Cerebellar nuclear complex (tissue), 1 donor: ENCODE measurements at places on chromosomes 3 and 15.

- DNase-seq = no peak
These were observed 75.0 kb upstream of the MBNL1 start for GRCh38 chr3:152193673-152194267.

DNA sequence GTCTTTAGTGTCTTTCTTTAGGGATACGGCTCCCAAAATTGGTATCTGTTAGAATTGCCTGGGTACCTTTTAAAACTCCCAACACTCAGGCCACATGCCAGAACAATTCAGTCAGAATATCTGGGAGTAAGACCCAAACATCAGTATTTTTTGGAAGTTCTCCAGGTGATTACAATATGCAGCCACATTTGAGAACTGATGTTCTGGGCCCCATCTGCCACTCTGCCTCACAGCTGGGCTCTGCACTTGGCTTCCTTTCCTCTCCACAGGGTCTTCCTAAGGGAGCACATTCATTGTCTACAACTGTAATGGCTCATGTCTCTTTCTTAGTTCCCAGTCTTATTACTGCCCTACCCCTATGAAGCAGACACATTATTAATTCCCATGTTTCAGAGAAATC is 394.5 kb downstream of the MFSD1 start:
- DNase-seq = no peak

DNA sequence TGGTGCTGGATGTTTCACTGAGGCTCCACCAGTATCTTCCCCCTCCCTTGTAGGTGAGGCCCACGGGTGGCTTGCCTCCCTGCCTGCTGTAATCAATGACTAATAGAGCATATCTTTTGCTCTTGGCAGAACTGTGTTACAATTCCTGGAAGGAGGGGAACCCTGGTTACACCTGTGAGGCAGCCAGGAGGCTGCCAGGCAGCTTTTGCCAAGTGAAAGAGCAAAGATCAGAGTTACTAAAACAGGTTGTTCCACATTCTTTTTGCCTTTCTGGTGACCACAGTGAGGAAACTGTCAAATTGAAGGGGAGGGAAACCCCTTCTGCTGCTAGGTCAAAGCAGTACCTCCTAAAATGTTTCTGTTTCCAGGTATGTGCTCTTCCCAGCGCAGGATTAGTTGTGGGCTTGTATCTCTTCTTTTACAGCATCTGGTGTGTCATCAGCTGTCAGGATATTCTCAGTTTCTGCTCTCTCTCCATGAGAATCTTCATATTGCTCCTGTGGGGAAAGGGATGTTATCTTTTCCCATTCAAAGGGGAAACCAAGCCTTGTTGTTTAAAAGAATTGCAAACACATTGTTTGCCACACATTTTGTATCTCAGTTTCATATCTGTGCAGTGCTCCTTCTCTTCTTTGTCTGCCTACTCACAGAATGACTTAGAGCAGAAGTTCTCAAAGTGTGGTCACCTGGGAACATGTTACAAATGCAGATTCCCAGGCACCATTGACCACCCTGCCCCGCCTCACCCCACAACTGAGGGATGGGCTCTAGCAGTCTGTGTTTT is 137.4 kb upstream of the UMPS start:
- no peak for DNase-seq

DNA sequence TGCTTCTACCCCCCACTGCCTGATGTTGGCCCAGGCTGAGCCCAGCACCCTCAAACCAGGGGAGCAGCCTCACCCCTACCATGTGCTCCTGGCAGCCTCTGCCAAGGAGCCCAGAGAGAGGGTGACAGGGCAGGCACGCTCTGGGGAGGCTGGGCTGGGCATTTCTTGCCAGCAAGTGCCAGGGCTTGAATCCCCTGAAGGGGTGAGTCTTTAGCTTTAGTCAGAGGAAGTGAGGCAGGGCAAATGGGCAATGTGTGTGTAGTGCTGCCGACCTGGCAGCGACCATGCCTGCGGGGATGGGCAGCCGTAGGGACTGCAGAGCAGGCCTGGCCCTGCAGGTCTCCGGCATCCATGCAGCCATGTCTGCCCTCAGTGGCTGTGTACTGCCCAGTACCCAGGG is 18.1 kb downstream of the DUSP7 start:
- DNase-seq = no peak

GRCh38 chr15:35751413-35752133 is 205.6 kb upstream of the DPH6 start:
- DNase-seq = no peak

- no peak for DNase-seq
These were observed 1.3 kb downstream of the GATM start for GRCh38 chr15:45376967-45377608.

- no peak for DNase-seq
These were observed 45.4 kb downstream of the TMCO5A start for GRCh38 chr15:37979671-37980409.

DNA sequence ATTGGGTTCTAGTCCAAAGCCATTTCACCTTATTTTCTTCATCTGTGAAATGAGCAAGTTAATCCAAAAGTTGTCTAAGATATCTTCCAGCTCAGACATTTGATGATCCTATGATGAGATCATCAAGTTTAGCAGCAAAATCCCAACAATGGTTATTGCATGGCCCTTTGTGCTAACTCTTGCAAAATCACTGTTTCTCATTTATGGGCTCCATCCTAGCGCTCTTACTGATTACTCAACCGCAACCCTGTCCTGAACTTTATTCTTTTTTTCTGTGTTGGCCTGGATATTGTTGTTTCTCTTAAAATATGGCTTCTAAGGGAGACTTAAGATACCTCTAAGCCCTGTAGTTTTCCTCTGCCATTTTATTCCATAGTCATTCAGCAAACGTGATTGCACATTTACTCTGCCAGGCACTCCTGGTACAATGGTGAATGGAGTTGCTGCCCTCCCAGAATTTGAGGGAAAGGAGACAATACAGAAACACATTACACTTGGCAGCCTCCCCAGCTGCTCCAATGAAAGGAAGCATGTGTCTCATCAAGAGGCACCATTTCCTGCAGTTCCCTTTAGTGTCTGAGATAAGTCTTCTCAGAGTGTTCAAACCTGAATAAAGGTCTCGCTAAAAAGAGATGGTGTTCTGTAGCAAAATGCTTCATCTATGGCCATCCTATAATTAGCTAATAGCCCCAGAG is 4.4 kb downstream of the GXYLT2 start:
- DNase-seq = no peak

GRCh38 chr3:143119974-143120715 is 574 bp downstream of the CHST2 start:
- DNase-seq = no peak

DNA sequence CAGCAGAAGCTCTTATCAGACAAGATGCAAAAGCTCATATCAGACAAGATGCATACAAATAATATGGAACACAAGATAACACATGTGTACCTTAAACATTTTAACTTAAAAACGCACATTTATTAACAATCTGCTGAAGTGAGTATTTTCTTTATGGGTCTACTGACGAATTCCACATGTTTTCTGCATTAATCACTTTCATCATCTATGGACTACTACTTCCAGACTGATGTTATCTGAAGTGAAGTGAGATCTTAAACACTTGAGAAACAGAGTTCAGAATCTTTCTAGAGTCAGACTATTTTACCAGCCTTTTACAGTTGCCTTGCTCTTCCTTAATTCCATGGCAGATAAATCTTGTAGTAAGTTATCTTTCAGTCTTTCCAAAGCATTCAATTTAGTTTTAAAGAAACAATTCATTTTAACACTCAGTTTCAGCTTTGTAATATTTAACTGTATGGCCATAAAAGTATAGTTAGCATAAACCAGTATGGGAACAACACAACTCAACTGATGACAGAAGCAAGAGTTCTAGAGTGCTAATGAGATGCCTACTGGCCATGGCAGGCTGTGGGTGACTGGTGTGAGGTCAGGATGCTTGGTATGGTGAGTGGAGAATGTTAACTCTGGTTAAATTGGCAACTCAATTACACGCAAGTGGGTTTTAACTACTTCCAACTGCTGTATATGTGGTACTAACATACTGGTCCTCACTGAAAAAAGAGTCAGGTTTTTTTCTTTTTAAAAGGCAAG is 9.8 kb downstream of the CMTM6 start:
- no peak for DNase-seq
